ENCODE measurements at places on chromosomes 2 and 18.

- DNase-seq, result no peak
These were observed 3.0 kb downstream of the TMEM37 start for GRCh38 chr2:119434664-119435063.

DNA sequence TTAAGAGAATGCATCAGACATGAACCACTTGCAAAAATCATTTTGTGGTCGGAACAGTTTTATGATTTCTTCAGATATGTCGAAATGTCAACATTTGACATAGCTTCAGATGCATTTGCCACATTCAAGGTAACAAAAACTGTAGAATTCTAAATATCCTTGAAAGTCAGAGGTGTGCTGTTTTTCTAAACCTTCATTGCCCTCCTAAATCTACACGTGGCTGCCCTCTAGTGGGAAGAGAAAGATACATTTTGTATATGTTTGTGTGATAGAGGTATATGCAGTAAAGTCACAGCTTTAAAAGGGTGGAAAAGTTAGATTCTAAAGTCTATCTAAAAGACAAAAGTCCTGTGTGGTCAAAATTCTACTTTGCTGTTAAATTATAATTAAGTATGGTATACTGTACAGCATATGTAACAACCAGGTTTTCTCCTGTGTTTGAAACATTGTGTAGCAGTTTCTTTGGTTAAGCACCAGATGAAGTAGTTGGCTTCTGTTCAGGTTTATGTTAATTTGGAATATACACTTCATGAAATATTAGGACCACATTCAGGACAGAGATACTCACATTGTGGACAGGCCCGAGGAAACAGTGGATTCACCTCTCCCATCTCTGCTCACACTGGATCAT is 65.9 kb upstream of the ITM2C start:
- no peak for DNase-seq

DNA sequence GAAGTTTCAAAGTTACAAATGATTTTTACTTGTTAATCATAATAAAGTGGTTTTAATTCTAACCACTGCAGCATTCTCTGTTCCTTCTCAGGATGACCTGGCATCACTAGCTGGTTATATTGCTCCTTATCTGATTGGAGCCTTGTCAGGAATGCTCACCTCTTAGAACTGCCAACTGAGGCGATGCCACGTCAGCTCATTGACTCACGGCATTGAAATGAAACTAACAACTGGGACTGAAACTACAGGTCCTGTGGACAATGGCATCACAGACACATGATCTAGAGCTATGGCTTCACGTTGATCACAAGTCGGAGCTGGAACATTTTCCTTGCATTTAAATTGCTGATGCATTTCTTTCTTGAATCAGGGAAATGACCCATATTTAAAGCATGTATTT is 54.9 kb upstream of the MAP2 start:
- no peak for DNase-seq

- DNase-seq, result no peak
These were observed 370.8 kb upstream of the NT5C1B start for GRCh38 chr2:18959952-18960717.

DNA sequence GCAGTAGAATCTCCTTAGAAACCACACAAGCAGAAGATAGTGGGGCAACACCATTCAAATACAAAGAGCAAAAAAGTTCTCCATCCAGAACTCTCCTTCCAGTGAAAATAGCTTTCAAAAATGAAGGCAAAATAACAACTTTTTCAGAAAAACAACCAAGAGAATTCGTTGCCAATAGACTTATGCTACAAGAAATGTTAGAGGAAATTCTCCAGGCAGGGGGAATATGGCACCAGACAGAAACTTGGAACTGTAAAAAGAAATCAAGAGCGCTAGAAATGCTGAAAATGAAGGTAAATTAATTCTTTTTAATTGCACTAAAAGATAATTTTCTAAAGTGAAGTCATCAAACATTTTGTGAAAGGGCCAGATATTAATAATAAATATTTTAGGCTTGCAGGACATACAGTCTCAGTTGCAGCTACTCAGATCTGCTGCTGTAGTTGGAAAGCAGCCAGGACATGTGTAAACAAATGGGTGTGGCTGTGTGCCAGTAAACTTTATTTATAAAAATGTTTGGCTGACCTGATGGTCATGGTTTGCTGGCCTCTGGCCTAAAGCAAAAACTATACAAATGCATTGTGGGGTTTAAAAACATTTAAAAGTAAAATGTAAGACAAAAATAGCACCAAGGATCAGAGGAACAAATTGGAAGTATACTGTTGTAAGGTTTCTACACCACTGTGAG is 73.7 kb upstream of the TGFA start:
- no peak for DNase-seq

All from hypothalamus (tissue), 51 donors.